ENCODE measurements at places on chromosomes 16 and 17.

GRCh38 chr17:27423651-27424050 is 32.6 kb upstream of the KSR1 start:
- DNase-seq: no peak

- DNase-seq: no peak
These were observed 40.1 kb downstream of the NKD1 start for GRCh38 chr16:50588276-50588675.

DNA sequence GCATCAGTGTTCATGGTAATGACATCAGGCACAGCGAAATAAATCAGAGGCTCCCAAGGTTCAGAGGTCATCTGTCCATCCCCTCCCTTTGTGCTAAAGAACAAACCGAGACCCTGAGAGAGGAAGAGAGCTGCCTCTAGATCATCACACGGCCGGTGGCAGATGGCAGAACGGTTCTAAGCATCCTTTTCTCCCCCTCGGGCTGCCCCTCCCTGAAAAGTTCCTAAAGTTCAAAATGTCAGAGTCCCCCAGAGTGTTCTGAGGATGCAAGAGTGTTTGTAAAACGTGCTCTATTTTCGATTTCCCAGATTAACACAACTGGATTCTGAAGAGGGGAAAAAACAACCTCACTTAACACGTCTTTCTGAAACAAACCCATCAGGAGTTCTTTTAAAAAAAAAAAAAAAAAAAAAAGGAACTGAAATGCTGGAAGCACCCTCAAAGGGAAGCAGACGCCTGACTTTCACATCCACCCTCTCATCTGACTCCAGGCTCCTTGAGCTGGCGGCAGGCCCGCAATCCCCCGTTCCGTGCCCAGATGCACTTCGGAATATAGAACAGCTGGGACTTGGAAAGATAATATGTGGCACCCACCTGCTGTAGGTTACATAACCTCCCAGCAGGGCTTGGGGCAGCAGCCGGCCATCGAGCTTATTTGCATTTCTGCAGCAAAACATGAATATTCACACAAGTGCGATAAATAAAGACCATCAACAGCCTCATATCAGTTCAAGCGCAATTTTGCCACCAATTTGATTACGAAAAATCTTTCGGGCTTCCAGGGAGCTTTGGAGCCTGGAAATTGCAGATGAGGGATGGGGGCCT is 115.5 kb upstream of the SMURF2 start:
- DNase-seq: no peak

DNA sequence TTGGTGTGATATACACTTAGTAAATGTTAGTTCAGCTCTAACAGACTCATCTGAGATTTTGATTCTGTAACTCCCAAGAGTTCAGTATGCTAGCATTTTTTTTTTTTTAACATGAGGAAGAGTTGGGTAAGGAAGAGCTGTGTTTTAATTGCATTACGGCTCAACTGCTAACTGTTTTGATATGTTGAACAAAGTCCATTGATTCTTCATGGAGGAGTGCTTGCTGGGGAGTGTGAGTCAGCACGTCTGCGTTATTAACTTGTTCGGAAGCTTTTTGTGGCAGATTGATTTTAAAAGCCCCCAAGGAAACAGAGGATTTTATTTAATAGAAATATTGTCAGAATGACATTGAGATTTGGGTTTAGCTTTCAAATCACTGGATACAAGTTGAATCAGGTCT is 45.8 kb downstream of the PITPNC1 start:
- DNase-seq: no peak

DNA sequence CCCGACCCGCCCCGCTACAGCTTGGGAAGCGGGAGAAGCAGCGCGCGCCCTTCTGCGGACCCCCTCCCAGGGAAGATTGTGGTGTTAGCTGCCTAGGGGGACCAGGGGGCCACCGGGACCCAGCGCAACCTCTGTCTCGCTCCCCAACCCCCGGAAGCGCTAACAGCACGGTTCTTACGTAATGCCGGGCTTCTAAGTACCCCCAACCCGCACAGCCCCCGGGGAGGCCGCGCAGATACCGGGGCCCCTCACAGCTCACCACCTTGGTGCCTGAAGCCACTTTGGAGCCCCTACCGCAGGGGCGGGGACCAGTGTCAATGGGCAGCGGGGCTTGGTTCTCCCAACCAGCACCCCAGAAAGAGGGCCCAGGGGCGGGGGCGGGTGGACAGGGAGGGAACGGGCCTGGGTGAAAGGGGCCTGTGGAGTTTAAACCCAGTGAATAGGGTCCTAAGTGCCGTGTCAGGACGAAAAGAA is 348 bp downstream of the MPP2 start:
- DNase-seq: no peak

- no peak for DNase-seq
These were observed 368.2 kb downstream of the SNX29 start for GRCh38 chr16:12344577-12345343.

DNA sequence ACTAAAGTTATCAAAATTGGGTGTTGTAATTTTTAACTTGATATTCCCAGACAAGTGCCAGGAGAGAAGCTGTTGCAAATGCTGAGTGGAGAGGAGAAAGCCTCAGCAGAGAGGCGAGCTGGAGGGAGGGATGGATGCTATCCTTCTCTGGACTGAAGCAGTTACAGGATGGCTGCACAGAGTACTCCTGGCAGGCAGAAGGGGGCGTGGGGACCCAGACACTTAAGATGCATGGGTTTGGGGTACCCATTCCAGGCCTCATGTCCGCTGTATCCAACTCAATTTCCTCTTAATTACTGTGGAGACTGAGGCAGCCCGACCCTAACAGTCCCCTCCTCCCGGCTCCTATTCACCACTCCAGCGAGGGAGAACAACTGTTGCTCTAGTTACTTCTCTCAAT is 25.4 kb upstream of the ALDH3A1 start:
- DNase-seq: no peak

DNA sequence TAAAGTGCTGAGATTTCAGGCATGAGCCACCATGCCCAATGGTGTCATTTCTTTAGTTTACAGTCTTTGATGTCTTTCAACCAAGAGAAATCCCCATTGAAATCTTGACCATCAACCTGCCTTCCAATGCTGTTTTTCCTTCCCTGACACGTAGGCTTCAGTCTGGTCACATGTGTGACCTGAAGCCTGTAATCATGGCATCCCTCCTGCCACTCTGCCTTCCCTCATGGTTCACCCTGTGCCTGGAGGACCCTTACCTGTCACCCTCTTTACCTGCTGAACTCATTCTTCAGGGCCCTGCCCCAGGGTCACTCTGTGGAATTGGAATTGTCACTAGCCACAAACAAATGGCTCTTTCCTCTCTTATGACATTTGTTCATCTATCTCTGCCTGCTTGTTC is 18.1 kb upstream of the ARHGAP23 start:
- no peak for DNase-seq

- DNase-seq: no peak
These were observed 140.9 kb upstream of the CCL2 start for GRCh38 chr17:34114174-34114573.

- DNase-seq: no peak
These were observed 57.8 kb upstream of the CIBAR2 start for GRCh38 chr16:85170066-85170491.

DNA sequence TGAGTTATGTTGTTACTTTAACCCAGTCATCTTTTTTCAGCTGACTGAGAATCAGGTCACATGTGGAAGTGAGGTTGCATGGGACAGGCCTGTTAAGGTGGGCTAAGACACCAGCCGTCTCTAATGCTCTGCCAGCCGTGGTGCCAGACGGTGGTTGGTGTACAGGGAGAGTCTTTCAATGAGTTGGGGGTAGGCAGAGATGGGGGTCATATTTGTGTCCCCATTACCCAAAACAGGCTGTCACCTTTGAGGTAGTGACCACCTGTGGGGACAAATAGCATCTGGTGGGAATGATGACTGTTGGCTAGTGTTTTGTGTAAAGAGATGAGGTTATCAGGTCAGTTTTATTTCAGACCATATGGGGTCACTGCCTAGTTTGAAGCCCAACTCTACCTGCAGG is 1.8 kb downstream of the RPL38 start:
- no peak for DNase-seq

DNA sequence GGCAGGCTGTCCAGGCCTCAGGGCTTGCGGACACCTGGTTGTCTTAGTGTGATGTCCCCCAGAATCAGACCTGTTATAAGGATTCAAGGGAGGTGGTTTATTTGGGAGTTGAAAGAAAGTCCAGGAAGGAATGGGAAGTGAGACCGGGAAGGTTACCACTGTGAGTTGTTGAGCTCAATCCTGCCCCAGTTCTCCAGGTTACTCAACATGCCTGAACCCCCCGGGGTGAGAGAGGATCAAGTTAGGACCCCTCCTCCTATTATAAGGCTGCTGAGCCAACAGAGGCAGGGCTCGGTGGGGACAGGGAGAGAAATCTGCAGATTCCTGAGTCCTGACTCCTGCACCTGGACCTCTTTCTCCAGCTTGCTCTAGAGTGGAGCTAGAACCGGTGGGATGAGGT is 86.4 kb downstream of the MRM1 start:
- no peak for DNase-seq

- DNase-seq: no peak
These were observed 37.7 kb upstream of the IRF8 start for GRCh38 chr16:85861095-85861825.

- no peak for DNase-seq
These were observed 67.9 kb upstream of the HAS3 start for GRCh38 chr16:69037373-69038160.

- no peak for DNase-seq
These were observed 23.7 kb upstream of the WWOX start for GRCh38 chr16:78075800-78076199.

DNA sequence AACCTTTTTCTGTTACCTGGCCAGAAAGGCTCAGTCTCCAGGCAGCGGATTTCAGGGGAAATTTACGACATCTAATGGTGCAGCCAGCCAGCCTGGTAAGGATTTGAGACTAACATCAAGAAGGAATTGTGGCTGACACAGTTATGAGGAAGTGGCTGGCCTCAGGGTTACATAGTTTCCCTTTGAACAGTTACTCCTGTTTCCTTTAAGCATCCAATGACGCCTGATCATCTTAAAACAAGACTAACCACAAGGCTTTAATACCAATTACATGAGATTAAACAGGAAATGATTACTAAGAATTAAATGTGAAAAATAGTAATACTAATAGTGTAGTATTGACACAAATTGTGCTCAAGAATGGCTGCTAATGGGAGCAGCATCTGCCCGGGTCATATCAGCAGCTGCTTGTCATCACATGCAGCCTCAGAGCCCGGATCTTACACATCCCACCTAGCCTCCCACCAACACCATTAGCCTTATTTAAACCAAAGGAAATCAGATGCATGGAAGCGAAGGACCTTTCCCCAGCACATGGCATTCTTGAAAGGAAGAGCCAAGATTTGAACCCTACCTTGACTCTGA is 431.8 kb downstream of the PMP22 start:
- no peak for DNase-seq

GRCh38 chr16:85425074-85425662 is 188.0 kb upstream of the GSE1 start:
- DNase-seq: no peak

- no peak for DNase-seq
These were observed 99.3 kb downstream of the NDE1 start for GRCh38 chr16:15749371-15749770.

DNA sequence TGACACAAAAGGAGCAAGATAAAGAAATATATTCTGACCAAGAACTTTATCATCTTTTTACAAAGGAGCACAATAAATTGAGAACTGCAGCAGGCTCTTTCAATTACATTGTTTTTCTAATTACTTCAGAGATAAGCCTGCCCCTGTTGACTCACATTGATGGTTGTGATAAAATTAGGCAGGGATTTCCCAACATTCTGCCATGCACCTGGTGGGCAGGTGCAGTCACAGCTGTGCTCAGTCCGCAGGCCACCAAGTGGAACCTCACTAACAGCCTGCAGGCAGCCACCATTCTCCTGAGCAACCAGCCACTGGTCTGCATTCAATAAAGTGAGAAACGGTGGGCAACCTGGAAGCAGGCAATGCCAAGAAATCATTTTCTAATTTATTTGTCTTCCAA is 5.1 kb downstream of the FANCA start:
- no peak for DNase-seq

GRCh38 chr17:73387746-73388577 is 76.2 kb upstream of the CDC42EP4 start:
- no peak for DNase-seq

DNA sequence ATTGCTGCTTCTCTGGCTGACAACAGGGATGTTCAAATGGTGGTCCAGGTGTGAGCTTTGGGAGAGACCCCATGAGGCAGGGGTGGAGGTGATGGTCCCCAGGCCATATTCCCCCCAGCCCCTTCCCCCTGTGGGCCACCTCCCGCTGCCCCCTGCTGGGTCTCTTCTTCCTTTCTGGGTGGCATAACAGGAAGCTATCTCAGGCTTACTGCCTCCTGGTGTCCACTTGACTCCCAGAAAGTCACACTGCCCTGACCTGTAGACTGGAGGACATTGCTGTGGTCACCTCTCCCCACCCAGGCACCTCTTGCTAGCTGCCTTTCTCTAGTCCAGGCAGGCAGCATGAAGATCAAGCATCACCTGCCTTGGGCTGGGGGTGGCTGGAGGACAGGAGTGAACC is 46.4 kb upstream of the PLCG2 start:
- DNase-seq: no peak

- no peak for DNase-seq
These were observed 21.7 kb downstream of the CASKIN2 start for GRCh38 chr17:75493476-75494129.

All from stimulated activated CD8-positive, alpha-beta memory T cell treated with anti-CD3 and anti-CD28 coated beads, Interleukin-2, amount 100 ng/mL, for 1 hour (primary cell).